ENCODE measurements at places on chromosomes 4 and X. TPM values are rescaled to one million over a fixed set of nuclear protein-coding genes. Genes with fewer than 3 reads are reported as not detected.

- no peak for DNase-seq
These were observed 25.6 kb downstream of the ATP10D start for GRCh38 chr4:47510506-47511143.

DNA sequence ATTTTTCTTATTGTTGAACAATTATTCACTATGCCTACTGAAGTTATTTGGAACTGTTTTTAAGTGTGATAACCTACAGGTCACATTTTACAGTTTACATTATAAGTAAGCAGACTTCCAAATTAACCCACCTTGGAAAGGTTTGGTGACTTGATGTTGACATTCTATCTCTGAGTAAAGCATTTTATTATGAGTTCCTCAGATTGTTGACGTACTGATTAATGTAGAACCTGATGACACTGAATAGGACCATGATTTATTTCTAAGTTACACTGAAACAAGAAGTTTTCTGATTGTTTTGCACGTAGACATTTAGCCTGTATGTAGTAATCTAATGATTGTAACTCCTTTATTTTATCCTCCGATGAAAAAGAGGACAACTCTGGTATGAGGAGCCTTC is 17.0 kb upstream of the CXCL3 start:
- no peak for DNase-seq

- DNase-seq: no peak
These were observed 58.3 kb downstream of the LEF1 start for GRCh38 chr4:108110450-108110849.

GRCh38 chr4:158211222-158211621 is 936 bp downstream of the TMEM144 start:
- DNase-seq: no peak

GRCh38 chr4:134160211-134160610 is 41.4 kb downstream of the PABPC4L start:
- no peak for DNase-seq

DNA sequence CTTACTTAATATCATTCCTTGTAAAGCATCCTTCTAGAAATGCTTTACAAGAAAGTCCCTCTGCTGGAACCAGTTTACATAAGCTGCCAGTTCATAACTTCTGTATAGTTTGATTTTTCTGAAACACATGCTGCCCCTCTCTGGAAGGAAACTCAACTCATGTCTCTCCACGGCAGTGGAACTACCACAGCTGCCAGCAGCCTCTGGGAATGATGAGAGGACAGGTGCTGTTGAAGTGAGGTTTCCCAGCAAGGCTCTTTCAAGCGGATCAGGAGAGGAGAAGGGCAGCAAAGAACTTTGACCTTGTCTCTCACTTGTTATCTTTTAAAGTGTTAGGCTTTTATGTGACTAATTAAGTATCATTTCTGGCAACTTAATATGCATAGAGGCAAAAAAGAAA is 7.3 kb downstream of the GRPR start:
- DNase-seq: no peak

DNA sequence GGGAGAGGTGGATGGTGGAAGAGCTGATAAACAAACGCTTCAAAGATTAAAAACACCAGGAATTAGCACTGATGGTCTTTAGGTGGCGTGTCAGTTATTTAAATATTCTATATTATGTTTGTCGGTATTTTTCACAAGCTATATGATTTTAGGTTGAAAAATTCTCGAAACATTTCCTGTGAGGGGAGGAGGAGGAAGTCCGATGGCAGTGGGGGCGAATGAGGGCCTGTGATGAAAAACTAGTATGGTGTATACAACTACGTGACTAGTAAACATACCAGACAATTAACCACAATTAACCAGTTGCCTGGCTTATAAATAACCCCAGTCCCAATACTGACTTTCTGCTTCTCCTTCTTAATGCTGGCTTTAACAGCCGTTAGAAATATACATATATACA is 595 bp upstream of the NAP1L2 start:
- DNase-seq: no peak

DNA sequence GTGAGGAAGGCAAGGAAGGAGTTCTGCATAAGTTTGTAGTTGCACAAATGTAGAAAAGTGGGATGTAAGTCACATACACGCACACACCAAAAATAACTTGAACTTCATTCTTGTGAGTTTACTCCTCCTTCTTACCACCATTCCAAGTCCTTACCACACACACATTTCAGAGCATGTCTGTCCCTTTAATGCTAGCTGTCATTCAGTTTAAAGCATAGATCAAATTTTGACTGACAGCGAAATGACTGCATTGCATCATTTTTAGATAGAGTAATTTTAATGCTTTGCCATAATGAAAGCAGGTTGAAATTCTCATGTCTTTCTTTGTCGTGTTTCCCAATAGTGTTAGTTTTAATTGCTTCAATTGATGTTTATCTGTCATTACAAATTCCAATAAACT is 629.6 kb upstream of the HTR2C start:
- DNase-seq: no peak

GRCh38 chrX:110173192-110174175 is 144.4 kb downstream of the AMMECR1 start:
- DNase-seq: no peak

- no peak for DNase-seq
These were observed 7.8 kb upstream of the CXXC4 start for GRCh38 chr4:104502471-104502870.

- no peak for DNase-seq
These were observed 1.4 kb downstream of the C4orf36 start for GRCh38 chr4:86890790-86891189.

DNA sequence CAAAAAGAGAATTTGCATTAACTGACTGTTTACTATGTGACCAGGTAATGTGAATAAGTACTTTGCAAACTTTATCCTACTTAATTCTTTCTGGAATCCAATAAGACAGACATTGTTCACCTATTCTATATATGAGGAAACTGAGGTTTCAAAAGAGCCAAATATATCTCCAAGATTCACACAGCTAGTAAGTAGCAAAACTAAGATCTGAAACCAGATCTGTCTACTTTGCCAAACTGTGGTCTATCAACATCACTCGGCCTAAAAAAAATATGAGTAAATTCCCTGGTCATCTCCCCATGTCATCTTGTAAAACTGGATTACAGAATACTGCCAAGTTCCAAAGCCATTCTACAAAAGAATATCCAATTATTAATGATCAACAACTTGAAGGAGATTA is 52.8 kb downstream of the ANAPC10 start:
- DNase-seq: no peak

GRCh38 chr4:155929833-155930232 is 23.8 kb downstream of the CTSO start:
- no peak for DNase-seq

GRCh38 chrX:131633285-131633917 is 89.5 kb downstream of the OR13H1 start:
- DNase-seq: peak; percentile 29

GRCh38 chr4:20506827-20507226 is 193.4 kb upstream of the PACRGL start:
- no peak for DNase-seq

GRCh38 chrX:71103110-71103983 is 3.2 kb downstream of the CXorf65 start:
- no peak for DNase-seq

GRCh38 chr4:38983291-38983690 is 48.9 kb downstream of the TMEM156 start:
- DNase-seq: no peak

- no peak for DNase-seq
These were observed 24.0 kb downstream of the C4orf51 start for GRCh38 chr4:145703850-145704497.

- DNase-seq: no peak
These were observed 200.4 kb upstream of the FAM9B start for GRCh38 chrX:9234315-9234714.

DNA sequence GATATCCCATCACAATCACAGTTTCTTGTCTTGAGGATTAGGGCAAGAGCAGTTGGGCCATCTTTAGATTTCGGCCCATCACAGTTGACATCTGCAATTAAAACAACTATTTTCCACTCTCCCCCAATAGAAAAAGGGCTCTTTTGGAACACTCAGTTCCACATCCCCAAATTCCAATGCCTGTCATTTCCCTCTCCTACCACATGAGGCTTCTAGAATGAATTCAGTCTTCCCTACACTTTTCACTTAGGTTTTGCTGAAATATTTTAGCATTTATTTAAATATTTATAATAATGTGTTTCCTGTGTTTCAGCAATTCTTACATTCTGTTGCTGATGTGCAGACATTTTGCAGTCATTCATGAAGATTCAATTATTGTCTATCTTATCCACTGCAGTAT is 118.4 kb downstream of the COX18 start:
- no peak for DNase-seq

DNA sequence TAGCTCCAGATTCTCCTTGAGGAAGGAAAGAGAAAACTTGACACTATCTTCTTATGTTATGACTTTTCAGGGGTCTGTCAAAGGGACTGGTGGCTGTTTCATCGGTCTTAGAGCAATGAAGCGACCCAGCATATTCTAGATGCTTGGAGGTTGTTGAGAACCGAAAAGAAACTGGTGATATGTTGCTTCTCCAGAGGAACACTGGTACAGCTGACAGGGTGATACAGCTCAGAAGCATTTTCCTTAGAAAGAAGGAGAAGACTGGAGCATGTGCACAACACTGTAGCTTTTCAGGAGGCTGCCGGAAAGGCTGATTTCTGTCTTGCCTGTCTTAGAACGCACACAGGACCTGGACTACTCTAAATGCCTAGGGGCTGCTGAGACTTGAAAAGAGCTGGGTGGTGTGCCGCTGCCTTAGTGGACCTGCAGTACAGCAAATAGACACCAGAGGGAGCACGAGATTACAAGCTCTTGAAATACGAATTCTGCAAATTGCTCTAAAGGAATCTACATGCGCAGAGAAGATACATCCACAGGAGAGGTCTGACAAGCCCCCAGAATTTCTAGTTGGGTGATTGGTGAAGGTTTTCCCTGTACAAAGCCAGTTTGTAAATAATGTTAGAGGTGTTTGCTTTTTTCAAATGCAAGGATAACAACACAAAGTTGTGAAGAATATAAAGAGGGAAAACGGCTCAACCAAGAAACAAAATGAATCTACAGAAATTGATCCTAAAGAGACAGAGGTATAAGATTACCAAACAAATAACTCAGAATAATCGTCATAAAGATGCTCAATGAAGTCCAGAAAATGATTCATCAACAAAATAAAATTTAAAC is 223.1 kb upstream of the DMD start:
- DNase-seq: peak; percentile 50

- DNase-seq: no peak
These were observed 691.4 kb downstream of the PCDH7 start for GRCh38 chr4:31411565-31411964.

DNA sequence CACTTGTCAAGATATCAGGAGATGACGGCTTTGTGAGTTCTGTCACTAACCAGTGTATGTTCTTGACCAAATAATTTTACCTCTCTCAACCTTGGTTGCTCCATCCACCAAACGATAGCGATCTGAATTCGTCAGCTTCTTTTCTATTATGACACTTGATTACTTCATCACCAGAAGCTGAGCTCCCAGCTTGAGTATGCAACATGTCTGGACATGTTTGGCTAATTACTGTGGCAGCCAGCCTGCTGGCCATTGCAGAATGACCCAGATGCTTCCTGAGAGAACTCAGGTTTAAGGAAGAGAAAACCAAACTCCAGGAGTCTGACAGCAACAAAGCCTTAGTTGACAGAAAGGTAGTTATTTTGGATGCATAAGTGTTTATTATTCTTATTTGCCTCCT is 46.4 kb upstream of the PARM1 start:
- DNase-seq: no peak

- DNase-seq: no peak
These were observed 53.8 kb downstream of the HADH start for GRCh38 chr4:108043526-108043925.

- no peak for DNase-seq
These were observed 32.7 kb downstream of the METAP1 start for GRCh38 chr4:99028187-99028586.

GRCh38 chrX:154486396-154487207 is at the start of gene UBL4A:
TSS of gene UBL4A (minus strand) at chrX:154486615. CDS start at chrX:154486584, 31 bp downstream.
- peak; percentile 74 for DNase-seq

DNA sequence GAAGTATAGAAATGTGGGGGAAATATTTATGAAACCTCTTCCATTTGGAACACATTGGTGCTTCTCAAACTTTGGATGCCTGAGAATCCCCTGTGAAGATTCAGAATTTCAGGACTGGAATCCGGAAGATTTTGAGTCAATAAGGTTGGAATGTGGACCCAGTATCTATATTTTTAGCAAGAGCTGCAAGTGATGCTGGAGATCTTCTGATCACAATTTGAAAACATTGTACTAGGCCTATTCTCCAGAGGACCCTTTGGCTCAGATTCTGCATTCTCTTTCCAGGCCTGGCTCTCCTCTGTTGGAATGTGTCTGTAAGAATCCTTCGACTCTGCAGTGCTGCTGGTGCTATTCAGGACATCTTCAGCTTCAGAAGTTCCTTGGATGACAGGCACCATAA is 2.4 kb upstream of the PKD2 start:
- DNase-seq: peak; percentile 45

DNA sequence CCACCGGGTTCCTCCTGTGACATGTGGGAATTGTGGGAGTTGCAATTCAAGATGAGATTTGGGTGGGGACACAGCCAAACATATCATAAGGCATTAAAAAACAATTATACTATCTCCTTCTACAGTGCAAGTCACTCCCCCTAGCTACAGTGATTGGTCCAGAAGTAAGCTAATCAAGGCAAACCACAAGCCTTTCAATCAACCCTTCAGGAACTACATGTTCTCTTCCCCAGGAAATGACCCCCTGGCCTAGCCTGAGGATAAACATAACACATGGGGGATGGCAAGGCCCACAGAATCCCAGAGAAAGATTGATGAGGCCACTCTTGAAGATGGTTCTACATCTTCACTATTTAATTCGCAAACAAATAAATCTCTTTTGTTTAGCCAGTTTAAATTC is 25.2 kb upstream of the FAM241A start:
- no peak for DNase-seq

- no peak for DNase-seq
These were observed 56.2 kb upstream of the TMEM33 start for GRCh38 chr4:41878991-41879491.

DNA sequence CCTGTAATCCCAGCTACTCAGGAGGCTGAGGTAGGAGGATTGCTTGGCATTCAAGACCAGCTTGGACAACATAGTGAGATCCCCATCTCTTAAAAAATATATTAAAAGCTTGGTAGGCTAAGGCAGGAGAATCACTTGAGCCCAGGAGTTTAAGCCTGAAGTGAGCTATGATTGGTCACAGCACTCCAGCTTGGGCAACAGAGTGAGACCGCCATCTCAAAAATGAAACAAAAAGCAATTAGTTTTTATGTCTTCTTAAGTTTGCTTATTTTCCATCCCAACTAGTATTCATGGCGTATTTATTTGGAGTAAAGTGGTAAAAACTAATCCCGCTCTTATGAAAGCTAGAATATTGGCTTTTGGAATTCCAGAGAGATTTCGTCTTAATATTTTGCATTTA is 25.4 kb upstream of the PDE5A start:
- DNase-seq: no peak

GRCh38 chr4:6851962-6852361 is 57.7 kb upstream of the TBC1D14 start:
- DNase-seq: no peak

MAGED4 gene
- total RNA-seq: 53.3 TPM

PAGE2B gene
- total RNA-seq: not detected

IQCM gene
- not detected for total RNA-seq

FAM53A gene
- not detected for total RNA-seq

ARR3 gene
- not detected for total RNA-seq

GCNA gene
- 2.8 TPM for total RNA-seq

ADRA2C gene
- total RNA-seq: 75.0 TPM

FATE1 gene
- total RNA-seq: not detected

GPR143 gene
- total RNA-seq: not detected

ARHGEF38 gene
- 0.26 TPM for total RNA-seq

GSX2 gene
- total RNA-seq: not detected

DNAAF6 gene
- not detected for total RNA-seq

RIPPLY1 gene
- not detected for total RNA-seq

RAI2 gene
- total RNA-seq: 36.8 TPM

MAGEA12 gene
- not detected for total RNA-seq

Measured in uterus (tissue), 4 donors.